ENCODE measurements at places on chromosomes 1 and 21.

- no peak overlapping the region for H3K27ac ChIP-seq
- peaks cover 13% of the 10 kb centered on the region for H3K36me3 ChIP-seq
- no peaks in the 10 kb centered on the region for H3K27me3 ChIP-seq
Observed at GRCh38 chr21:29654855-29655254, 284.9 kb downstream of the GRIK1 start.

- no peak overlapping the region for H3K27ac ChIP-seq
- peaks cover 5% of the 10 kb centered on the region for H3K4me1 ChIP-seq
- H3K4me3 ChIP-seq: no peak overlapping the region
- no peaks in the 10 kb centered on the region for H3K36me3 ChIP-seq
- H3K27me3 ChIP-seq: peaks cover 3% of the 10 kb centered on the region
- no peak for DNase-seq
Observed at GRCh38 chr1:185337246-185337645, 20.2 kb upstream of the IVNS1ABP start.

GRCh38 chr1:29559056-29559455 lies 322.7 kb downstream of the PTPRU start:
- H3K4me3 ChIP-seq: no peak overlapping the region
- H3K36me3 ChIP-seq: peaks cover 5% of the 10 kb centered on the region
- no peak overlapping the region for H3K27ac ChIP-seq
- peaks cover 22% of the 10 kb centered on the region for H3K27me3 ChIP-seq

DNA sequence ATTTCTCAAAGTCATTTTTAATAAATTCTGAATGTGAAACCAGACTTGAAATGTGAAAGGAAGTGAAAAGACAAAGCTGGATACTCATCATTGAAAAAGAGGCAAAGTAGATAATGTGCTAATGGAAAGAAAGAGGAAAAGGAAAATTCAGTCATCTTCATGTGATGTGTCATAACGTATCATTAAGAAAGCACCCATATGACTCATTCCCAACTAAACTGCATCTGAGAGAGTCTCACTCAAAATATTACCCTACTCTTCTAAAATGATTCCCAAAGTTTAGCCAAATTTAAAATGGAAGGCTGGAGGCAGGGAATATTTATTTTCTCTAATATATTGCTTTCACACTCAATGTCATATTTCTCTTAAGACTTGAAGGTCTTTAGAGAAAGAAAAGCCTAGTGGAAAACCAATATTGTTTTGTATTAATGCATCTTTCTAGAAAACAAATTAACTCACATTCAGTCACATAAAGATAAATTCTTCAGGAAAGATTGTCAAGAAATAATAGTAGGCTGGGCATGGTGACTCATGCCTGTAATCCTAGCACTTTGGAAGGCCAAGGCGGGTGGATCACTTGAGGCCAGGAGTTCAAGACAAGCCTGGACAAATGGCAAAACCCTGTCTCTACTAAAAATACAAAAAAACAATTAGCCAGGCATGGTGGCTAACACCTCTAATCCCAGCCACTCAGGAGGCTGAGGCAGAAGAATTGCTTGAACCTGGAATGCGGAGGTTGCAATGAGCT lies 129.9 kb downstream of the SLC30A10 start:
- DNase-seq: no peak
- no peak overlapping the region for H3K27ac ChIP-seq
- H3K36me3 ChIP-seq: no peaks in the 10 kb centered on the region
- peaks cover 5% of the 10 kb centered on the region for H3K27me3 ChIP-seq

DNA sequence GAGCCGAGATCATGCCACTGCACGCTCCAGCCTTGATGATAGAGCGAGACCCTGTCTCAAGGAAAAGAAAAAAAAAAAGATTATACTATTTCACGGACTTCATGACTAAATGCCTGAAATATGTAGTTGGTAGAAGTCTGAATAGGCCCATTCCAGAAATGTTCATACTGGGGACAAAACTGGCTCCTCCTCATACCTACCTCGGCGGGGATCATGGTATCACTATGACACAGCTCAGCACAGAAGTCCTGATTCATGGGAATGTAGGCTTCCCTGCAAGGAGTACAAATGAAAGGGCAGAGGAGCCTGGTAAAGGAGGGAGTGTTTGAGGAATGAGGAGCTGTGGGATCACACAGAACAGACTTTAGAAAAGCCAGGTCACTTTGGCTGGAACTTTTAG lies 5.0 kb downstream of the SPATA46 start:
- no peak for DNase-seq
- H3K4me3 ChIP-seq: no peak overlapping the region
- peak overlapping the region; percentile 29 for H3K27ac ChIP-seq
- peaks cover 23% of the 10 kb centered on the region for H3K4me1 ChIP-seq

DNA sequence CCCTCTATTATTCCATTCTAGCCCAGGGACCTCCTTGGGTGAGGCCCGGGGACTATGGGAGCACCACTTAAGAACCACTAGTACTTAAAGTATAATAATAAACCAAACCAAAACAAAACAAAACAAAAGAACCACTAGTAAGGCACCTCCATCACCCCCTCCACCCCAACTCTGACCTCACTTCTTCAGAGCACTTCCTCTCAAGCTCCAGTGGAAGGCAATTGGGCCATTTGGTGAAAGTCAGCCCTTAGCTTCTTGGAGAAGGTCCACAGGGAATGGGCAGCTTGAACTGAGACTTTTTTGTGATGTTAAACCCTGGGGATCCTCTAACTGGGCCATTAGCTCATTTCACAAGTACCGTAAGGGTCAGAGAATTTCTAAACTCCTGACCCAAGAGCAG lies 237.3 kb downstream of the RHOU start:
- H3K36me3 ChIP-seq: no peaks in the 10 kb centered on the region
- H3K4me1 ChIP-seq: peaks cover 49% of the 10 kb centered on the region
- H3K4me3 ChIP-seq: no peak overlapping the region
- H3K27me3 ChIP-seq: peaks cover 4% of the 10 kb centered on the region
- no peak for DNase-seq
- peak overlapping the region; percentile 57 for H3K27ac ChIP-seq

DNA sequence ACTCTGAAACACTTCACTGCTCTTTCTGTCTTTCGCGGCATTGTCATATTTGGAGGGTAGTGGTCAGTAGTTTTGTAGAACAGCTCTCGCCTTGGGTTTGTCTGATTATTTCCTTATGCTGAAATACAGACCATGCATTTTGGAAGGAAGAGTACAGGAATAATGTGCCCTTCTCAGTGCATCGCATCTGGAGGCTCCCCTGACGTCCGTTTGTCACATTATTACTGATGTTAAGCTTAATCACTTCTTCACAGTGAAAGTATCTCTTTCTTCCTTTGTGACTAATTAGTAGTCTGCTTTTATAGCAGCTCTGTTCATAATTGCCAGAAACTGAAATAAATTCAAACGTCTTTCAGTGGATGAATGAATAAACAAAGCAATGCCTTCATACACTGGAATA lies 85.7 kb upstream of the CXADR start:
- H3K27ac ChIP-seq: no peak overlapping the region
- no peaks in the 10 kb centered on the region for H3K27me3 ChIP-seq
- H3K36me3 ChIP-seq: peaks cover 5% of the 10 kb centered on the region
- peaks cover 15% of the 10 kb centered on the region for H3K4me1 ChIP-seq

DNA sequence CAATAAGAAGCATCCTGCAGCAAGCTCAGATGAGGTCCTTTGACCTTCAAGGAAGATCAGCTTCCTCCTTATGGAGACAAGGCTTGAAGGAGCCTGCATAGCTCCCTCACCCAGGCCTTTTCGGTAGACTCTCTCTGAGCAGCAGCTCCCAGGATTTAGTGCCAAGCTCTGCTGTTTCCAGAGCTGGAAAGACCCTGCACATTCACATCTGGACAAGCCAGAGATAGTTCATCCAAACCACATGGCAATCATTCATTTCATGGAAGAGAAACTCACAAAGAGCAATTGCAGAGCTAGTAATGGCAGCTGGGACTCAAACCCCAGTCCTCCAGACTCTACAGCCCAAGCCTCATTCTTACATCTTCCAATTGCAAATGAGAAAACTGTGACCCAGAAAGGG lies 76.4 kb upstream of the EDN2 start:
- H3K27ac ChIP-seq: no peak overlapping the region
- no peak overlapping the region for H3K4me3 ChIP-seq
- DNase-seq: no peak
- H3K27me3 ChIP-seq: peaks cover 25% of the 10 kb centered on the region
- peaks cover 8% of the 10 kb centered on the region for H3K36me3 ChIP-seq

GRCh38 chr1:18091660-18092446 lies 15.7 kb upstream of the IGSF21 start:
- no peak for DNase-seq
- peaks cover 27% of the 10 kb centered on the region for H3K27me3 ChIP-seq
- peak overlapping the region; percentile 7 for H3K27ac ChIP-seq
- H3K4me1 ChIP-seq: peaks cover 26% of the 10 kb centered on the region
- no peaks in the 10 kb centered on the region for H3K36me3 ChIP-seq
- H3K4me3 ChIP-seq: no peak overlapping the region

GRCh38 chr1:73903092-73903491 lies 294.9 kb downstream of the LRRIQ3 start:
- no peak for DNase-seq
- H3K36me3 ChIP-seq: no peaks in the 10 kb centered on the region
- H3K27ac ChIP-seq: no peak overlapping the region
- H3K27me3 ChIP-seq: no peaks in the 10 kb centered on the region

DNA sequence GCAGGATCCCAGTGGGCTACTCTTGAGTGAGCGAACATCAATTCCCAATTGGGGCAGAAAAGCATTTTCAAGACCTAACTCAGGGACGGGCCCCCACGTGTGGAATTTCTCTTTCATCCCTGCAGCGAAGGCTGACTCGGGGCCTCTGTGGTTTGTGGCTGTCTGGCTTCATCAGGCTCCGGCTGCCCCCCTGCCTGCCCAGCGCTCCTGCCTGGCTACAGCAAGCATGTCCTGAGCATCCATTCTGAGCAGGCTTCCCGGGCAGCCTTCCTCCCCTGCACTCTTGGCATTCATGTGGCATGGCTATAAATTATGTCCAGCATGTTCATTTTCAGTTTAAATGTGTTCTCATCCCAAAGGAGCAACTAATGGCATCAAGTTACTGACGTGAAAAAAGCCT lies 588.1 kb downstream of the KIF26B start:
- DNase-seq: peak; percentile 50
- H3K4me3 ChIP-seq: peak overlapping the region; percentile 30
- peak overlapping the region; percentile 48 for H3K27ac ChIP-seq
- peaks cover 7% of the 10 kb centered on the region for H3K27me3 ChIP-seq
- H3K4me1 ChIP-seq: peaks cover 26% of the 10 kb centered on the region

GRCh38 chr1:153535242-153536011 lies at the start of gene S100A6:
Gene S100A6, minus strand, starts transcription at chr1:153535991. Its CDS starts 652 bp downstream, at chr1:153535339.
- H3K27me3 ChIP-seq: no peaks in the 10 kb centered on the region
- DNase-seq: no peak
- H3K36me3 ChIP-seq: no peaks in the 10 kb centered on the region
- peak within 1 kb of the TSS; percentile 68 for H3K4me3 ChIP-seq
- H3K4me1 ChIP-seq: peaks cover 72% of the 10 kb centered on the region
